ENCODE measurements at places on chromosomes 12 and 14.

GRCh38 chr14:67393689-67394088 lies 18.3 kb downstream of the PLEK2 start:
- no peak for DNase-seq

- no peak for DNase-seq
These were observed 60.1 kb upstream of the TUNAR start for GRCh38 chr14:95816539-95816938.

GRCh38 chr12:50542448-50542847 lies 37.7 kb downstream of the DIP2B start:
- DNase-seq, result no peak

DNA sequence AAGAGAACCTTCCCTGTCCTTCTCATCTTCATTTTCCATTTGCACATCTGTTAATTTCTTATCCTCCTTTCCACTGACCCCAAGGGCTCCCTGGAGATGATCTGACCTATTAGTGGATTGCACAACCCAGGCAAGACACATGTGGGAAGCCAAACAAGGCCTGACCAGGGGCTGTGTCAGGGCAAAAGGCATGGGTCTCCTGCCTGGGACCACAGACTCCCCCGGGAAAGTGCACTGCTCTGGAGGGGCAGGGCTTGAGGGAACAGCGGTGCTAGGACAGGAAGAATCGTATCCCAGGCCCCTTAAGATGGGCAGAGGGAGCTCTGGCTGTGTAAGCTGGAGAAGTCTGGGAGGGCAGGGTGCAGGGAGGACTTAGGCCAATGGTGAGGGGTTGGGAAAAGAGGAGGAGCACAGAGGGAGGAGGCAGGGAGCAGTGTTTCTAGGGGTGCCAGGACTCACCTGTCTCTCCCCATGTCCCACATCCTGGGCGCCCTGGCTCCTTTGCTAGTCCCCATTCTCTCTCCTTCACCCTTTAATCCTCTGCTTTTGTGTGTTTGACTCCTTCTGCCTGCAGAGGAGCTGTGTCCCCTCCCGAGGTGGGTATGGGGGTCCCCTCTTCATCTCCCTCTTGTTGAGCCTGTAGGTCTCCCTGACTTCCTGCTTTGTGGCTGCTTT lies 25.3 kb downstream of the PLEKHG3 start:
- DNase-seq, result no peak

GRCh38 chr14:64185184-64185583 lies 109.0 kb downstream of the ESR2 start:
- no peak for DNase-seq

DNA sequence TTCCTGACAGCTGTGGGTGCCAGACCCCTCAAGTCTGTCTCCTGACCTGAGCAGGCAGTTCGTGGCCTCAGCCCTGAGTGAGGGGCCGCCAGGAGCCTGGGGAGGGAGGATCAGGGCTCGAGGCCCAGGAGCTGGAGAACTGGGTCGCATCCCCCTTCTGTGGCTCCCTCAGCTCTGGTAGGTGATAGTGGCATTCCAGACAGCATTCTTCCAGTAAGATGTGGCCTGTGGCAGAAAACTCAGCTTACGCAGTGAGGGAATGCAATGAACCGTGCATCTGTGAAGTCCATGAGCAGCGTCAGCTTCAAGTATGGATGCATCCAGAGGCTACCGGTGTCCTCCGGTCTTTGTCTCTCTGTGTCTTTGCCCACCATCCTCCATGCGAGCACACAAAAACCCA lies 28.4 kb upstream of the FBRSL1 start:
- DNase-seq, result no peak
